NCI-H446 treated with DMSO at 0.1 percent for 48 hours (cell line): ENCODE measurements at places on chromosomes 6 and 20.

GRCh38 chr6:128186729-128187128 lies 285.9 kb upstream of the THEMIS start:
- no peak for DNase-seq

DNA sequence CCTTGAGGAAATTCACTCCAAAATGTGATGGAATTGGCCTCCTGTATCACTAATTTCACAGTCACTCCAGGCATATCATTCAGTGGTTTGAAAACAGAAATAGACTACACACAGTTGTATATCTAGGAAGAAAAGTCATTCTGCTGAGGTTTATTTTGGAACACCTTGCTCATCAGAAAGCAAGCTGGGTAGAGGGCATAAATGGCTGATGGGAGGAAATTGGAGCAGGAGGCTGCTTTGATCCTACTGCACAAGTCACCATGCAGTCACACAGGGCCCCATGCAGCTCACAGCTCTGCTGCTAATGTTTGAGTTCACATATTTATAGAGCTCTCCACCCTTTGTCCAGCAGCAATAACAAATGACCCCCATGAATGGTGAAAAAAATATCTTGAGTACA lies 12.3 kb downstream of the NHLRC1 start:
- DNase-seq = no peak

GRCh38 chr6:341914-342831 lies 49.4 kb upstream of the IRF4 start:
- DNase-seq = no peak

DNA sequence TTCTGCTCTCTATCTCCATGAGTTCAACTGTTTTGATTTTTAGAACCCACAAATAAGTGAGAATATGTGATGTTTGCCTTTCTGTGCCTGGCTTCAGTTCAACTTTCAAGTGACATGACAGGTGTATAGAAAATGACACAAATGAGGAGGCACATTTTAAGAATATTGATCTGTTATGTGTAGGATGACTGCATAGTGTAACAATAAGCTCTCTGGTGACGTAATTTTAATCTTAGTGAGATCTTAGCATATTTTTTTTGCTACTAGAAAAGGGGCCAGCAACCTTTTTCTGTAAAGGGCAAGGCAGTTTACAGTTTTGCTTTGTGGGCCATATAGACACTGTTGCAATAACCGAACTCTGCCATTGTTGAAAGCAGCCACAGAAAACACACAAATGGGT lies 130.2 kb downstream of the PHF3 start:
- no peak for DNase-seq

DNA sequence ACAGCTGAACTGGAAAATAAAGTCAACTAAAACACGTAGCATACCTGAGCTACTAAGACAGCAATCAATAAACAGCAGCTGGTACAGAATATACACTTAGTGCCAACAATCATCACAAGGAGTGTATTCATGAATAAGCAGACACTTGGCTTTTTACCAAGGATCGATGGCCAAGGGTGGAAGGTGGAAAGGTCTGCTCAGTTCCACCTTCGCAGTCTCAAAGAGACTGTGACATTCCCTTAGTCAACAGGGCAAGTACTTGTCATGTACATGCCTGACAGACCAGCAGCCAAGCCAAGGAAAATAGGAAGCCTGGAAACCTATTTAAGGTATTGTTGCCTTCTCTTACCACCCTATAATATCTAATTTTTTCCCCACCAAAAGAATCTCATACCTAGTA lies 21.4 kb downstream of the HBS1L start:
- no peak for DNase-seq

DNA sequence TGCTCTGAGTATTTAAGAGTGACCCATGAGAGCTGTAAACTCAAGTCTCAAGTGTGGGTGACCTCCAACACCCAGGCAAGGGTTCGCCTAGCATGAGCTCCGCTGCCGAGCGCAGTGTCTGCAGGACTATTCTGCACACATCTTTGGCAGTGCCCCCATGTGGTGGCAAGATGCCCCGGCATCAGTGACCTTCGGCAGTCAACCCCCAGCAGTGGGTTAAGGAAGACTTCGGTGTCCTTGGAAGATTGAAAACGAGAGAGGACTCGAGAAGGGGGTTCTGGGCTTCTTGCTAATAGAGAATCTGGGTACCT lies 43.1 kb downstream of the RBM38 start:
- DNase-seq = no peak

- no peak for DNase-seq
Measured at GRCh38 chr20:61497029-61497627, 245.1 kb downstream of the CDH4 start.

DNA sequence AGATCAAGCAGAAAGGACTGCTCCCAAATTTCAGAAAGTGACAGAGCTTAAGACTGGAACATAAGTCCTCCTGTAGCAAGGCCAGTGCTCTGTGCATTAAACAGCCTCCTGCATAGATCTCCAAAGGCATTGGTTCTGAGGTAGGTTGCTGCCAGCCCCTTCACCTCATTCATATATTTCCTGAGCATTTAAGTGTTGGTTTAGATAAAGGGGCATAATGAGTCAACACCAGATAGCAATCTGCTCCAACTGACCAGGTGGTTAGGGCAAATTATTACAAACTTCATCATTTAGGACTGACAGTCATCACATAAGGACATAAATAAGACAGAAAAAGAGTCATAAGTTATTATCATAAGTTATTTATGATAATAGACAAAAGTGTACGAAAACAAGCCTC lies 10.7 kb downstream of the PTPRK start:
- no peak for DNase-seq

DNA sequence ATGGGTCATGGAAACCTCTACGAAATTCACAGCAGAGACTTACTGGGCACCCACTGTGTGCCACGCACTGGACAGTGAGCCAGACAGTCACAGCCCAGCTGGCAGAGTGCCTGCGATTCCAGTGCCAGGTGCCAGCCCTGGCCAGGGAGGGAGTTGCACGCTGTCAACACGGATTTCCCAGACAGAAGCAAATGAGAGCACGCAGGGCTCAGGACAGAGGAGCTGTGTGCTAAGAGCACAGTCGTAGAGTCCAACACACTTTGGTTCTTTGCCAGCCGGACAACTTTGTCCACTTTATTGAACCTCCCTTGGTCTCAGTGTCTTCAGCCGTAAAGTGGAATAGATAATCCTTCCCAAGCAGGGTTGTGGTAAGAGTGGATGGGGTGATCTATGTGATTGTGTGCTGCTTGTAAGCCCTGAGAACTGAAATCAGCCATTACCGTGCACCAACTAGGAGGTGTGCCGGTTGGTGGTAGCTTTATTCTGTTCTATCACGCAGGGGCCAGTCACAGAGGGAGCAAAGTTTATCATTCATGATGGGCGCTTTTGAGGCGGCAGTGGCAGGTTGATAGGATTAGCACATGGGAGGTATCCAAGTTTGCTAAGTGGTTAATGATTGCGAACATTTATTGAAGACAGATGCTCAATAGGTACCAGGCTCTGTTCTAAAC lies 40.6 kb downstream of the SIRPA start:
- peak; percentile 18 for DNase-seq

DNA sequence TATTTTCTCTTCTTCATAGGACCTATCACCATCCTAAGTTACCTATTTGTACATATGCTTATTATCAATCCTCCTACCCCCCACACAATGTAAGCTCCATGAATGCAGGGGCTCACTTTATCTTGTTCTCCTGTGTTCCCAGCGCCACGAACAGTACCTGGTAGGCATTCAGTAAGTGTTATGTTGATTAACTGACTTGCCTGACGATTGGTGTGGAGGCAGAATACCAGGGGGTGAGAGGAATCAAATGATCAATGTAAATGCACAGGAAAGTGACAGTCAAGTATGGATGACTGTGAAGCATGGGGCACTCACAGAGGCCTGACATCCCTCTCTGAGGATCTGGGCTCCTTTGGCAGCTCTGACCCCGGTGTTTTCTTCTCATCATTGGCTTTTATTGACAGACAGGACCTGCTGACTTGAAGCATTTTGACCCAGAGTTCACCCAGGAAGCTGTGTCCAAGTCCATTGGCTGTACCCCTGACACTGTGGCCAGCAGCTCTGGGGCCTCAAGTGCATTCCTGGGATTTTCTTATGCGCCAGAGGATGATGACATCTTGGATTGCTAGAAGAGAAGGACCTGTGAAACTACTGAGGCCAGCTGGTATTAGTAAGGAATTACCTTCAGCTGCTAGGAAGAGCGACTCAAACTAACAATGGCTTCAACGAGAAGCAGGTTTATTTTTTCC lies 6.1 kb upstream of the IFT52 start:
- no peak for DNase-seq

DNA sequence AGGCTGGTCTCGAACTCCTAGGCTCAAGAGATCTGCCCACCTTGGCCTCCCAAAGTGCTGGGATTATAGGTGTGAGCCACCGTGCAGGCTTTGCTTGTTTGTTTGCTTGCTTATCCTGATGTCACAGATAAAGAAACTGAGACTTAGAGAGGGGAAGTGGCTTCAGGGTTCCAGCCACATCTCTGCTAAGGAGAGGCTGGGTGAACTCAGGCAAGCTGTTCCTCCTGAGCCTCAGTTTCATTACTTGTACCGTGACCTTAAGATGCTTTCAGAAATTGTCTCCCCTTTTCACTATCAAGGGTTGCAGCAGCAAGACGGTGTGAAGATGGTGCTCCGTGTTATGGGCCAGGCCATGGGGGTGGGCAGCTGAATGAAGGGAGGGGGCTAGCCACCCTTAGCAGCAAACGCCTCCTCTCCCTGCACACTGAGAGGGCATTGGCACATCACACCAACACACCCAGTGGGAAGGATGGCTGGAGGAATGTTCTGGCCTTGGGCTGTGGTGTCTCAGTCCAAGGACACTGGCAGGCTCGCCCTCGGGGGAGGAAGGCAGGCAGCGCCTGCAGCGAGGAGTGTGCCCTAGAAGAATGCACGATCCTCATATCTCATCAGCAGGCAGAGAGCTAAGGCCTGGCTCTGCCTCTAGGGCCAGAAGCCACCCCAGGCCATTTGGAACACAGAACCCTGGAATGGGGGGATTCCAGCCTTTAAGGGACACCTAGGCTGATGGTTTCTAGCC lies 48.2 kb upstream of the TLDC2 start:
- no peak for DNase-seq
